ENCODE measurements at places on chromosomes 2 and 18. TPM values are rescaled to one million over a fixed set of nuclear protein-coding genes. Genes with fewer than 3 reads are reported as not detected.

DNA sequence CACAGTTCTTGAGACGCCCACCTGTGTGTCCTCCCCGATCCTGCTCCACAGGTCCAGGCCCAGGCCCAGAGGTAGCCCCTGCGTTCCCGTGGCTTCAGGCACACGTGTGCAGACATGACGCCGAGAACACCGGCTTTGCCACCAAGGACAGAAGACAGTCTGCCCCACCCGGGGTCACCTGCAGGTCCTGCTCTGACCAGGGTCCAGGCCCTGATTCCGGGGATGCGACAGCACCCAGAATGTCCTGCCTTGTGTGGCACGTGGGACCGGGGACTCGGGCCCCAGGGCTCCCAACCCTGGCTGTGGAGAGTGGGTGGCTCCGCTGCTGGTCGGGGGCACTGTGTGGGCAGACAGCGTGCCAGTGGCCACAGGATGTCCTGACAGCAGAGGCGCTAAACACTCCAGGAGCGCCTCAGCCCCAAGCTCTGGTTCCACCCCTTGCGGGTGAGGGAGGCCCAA lies 36.9 kb downstream of the ADI1 start:
- peaks cover 59% of the 10 kb centered on the region for H3K36me3 ChIP-seq
- no peak overlapping the region for H3K4me3 ChIP-seq
- peaks cover 10% of the 10 kb centered on the region for H3K4me1 ChIP-seq
- no peaks in the 10 kb centered on the region for H3K27me3 ChIP-seq

- H3K4me3 ChIP-seq = no peak overlapping the region
- H3K4me1 ChIP-seq = peaks cover 26% of the 10 kb centered on the region
- no peak for DNase-seq
- no peak overlapping the region for H3K27ac ChIP-seq
Observed at GRCh38 chr2:190117305-190117704, 54.8 kb upstream of the MSTN start.

DNA sequence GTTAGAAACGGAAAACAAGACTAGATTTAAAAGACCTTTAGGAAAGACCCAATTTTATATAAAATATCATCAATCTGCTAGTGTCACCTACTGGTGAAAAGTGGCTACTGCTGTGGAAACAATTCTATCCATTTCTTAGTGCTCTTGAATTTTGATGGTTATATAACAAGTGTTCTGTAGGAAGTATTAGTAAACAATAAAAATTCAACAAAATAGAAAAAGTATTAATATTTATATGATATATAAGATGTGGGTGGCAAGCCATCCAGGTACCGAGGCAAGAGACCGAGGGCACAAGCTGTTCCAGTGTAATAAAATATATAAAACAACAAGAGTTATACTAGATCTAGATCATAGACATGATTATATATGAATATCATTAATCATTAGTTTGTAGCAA lies 6.2 kb upstream of the TMEM87B start:
- no peak overlapping the region for H3K4me3 ChIP-seq
- H3K27ac ChIP-seq = no peak overlapping the region
- no peaks in the 10 kb centered on the region for H3K36me3 ChIP-seq

- peak overlapping the region; percentile 71 for H3K4me3 ChIP-seq
- peaks cover 89% of the 10 kb centered on the region for H3K4me1 ChIP-seq
- peak overlapping the region; percentile 99 for H3K27ac ChIP-seq
- peak; percentile 48 for DNase-seq
Observed at GRCh38 chr18:63162271-63163014, 157.1 kb downstream of the BCL2 start.

DNA sequence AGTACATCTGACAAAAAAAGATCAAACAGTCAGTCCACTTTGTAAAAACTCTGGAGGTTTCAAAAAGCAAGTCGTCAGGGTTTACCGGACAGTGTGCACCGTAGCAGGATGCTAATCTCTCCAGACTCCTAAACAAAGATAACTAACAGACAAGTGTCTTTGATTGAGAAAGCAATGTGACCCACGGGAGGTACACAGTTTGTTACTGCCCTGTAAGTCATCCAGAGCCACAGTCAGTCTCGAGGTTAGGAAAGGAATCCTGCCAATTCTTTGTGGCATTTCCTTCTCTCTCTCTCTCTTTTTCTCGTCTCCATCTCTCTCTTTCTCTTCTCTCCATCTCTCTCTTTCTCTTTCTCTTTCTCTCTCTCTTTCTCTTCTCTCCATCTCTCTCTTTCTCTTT lies 42.8 kb downstream of the LRRTM4 start:
- H3K27ac ChIP-seq = no peak overlapping the region
- H3K4me3 ChIP-seq = no peak overlapping the region
- no peaks in the 10 kb centered on the region for H3K4me1 ChIP-seq

PTPN4 gene
- 28.8 TPM for total RNA-seq

DNA sequence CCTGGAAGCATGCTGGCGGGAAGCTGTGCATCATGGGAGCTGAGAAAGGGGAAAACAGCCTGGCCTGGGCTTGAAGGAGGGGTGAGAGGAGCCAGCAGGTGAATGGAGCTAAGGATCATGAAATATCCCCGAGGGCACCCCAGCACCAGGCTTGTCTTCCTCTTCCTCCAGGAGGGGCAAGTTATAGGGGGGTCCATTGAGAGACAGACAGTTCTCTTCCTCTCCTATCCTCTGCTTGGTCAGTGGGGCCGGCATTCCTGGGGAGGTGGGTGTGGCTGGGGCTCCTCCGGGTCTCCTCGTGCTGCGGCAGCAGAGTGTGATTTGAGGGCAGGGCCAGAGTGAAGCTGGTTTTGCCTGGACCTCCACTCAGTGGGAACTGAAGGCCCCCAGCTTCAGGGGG lies 78.9 kb downstream of the LIPG start:
- H3K27ac ChIP-seq = no peak overlapping the region
- no peaks in the 10 kb centered on the region for H3K36me3 ChIP-seq
- H3K4me1 ChIP-seq = no peaks in the 10 kb centered on the region
- peaks cover 9% of the 10 kb centered on the region for H3K27me3 ChIP-seq
- no peak overlapping the region for H3K4me3 ChIP-seq

DNA sequence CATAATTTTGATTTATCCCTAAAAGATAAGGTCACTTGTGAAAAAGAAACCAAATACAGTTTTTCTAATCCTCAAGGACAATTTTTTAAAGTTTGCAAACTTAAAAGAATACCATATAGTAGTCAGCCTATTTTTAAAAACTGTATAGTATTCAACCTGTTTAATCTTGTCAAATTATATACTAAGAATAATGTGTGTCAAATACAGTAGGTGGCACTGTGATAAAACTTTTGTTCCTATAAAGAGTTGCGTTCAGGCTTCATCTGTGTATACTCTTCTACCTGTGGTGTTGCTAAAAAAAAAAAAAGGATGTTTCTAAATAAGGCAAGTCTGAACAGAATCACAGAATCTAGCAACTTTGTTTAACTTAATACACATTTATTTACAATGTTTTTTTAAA lies 68.6 kb downstream of the CCDC138 start:
- no peaks in the 10 kb centered on the region for H3K27me3 ChIP-seq
- no peak for DNase-seq
- no peaks in the 10 kb centered on the region for H3K4me1 ChIP-seq
- H3K27ac ChIP-seq = no peak overlapping the region

GRCh38 chr18:45541421-45541820 lies 73.9 kb upstream of the SLC14A2 start:
- H3K36me3 ChIP-seq = no peaks in the 10 kb centered on the region
- H3K27me3 ChIP-seq = peaks cover 6% of the 10 kb centered on the region
- no peak overlapping the region for H3K27ac ChIP-seq
- H3K4me1 ChIP-seq = no peaks in the 10 kb centered on the region
- H3K4me3 ChIP-seq = no peak overlapping the region

GRCh38 chr2:59850554-59850953 lies 702.9 kb downstream of the BCL11A start:
- H3K36me3 ChIP-seq = no peaks in the 10 kb centered on the region
- peaks cover 7% of the 10 kb centered on the region for H3K4me1 ChIP-seq
- H3K4me3 ChIP-seq = no peak overlapping the region

DNA sequence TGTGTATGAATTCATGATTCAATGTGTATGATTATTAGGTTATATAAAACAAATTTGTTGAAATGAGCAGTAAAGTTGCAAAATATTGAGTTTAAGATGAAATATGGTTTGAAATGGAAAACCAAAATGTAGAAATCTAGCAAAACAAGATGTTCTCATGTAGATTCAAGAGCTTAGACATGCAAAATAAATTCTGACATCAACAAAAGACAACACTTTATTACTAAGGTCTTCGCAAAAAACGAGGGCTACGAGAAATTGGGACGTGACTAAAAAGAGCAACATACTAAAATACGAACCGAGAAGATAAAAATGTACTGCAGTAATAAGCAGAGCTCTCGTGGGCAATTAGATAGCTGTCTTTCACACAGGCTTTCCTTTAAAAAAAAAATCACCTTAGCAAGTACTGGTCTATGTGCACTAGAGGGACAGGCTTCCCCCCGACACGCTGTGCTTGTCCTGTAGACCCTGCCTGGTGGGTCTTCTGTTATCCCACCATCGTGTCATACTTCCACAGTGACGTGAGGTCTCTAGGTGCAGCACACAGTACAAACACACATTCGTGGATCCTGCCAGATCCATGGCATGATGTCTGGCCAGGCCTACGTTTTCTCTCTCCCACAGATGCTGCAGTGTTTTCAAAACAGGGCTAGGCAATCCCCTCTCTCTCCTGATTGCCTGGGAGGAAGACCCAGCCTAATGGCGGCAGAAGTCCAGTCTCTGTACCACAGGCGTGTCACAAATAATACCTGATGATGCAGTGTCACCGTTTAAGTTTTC lies 240.8 kb downstream of the TCF4 start:
- H3K4me1 ChIP-seq = peaks cover 20% of the 10 kb centered on the region
- DNase-seq = no peak
- no peaks in the 10 kb centered on the region for H3K27me3 ChIP-seq
- H3K27ac ChIP-seq = no peak overlapping the region
- no peaks in the 10 kb centered on the region for H3K36me3 ChIP-seq

GRCh38 chr2:60400462-60401246 lies 152.8 kb downstream of the BCL11A start:
- H3K4me1 ChIP-seq = peaks cover 54% of the 10 kb centered on the region
- no peak for DNase-seq
- peak overlapping the region; percentile 56 for H3K4me3 ChIP-seq

DNA sequence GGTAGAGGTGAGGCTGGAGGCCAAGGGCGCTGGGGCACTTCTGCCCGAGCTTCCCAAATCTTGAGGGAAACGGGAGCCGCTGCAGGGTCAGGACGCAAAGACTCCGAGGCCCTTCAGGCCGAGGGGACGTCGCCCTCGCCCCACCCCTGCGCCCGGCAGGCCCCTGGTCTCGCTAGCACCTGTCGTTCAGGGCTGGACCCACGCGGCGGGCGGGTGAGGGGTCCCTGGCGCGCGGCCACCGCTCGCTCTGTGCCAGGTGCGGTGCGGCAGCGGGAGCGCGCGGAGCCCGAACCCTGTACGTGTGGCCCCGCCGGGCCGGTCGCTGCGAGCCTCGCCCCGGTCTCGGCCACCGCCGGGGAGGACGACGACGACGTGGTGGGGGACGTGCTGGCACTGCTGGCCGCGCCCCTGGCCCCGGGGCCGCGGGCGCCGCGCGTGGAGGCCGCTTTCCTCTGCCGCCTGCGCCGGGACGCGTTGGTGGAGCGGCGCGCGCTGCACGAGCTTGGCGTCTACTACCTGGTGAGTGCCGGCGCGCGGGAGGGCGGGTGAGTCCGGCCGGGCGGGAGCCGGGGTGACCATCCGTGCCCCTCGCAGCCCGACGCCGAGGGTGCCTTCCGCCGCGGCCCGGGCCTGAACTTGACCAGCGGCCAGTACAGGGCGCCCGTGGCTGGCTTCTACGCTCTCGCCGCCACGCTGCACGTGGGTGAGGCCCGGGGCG lies 4.9 kb downstream of the ERFE start:
- H3K27ac ChIP-seq = no peak overlapping the region
- H3K36me3 ChIP-seq = peaks cover 11% of the 10 kb centered on the region
- H3K4me1 ChIP-seq = peaks cover 15% of the 10 kb centered on the region
- H3K27me3 ChIP-seq = peaks cover 20% of the 10 kb centered on the region

ALLC gene
- not detected for total RNA-seq

- no peaks in the 10 kb centered on the region for H3K36me3 ChIP-seq
- H3K27me3 ChIP-seq = no peaks in the 10 kb centered on the region
- H3K4me3 ChIP-seq = no peak overlapping the region
- H3K27ac ChIP-seq = no peak overlapping the region
- no peaks in the 10 kb centered on the region for H3K4me1 ChIP-seq
Observed at GRCh38 chr2:83970217-83970929, 488.7 kb downstream of the SUCLG1 start.

MYCN gene
- total RNA-seq = not detected

DNA sequence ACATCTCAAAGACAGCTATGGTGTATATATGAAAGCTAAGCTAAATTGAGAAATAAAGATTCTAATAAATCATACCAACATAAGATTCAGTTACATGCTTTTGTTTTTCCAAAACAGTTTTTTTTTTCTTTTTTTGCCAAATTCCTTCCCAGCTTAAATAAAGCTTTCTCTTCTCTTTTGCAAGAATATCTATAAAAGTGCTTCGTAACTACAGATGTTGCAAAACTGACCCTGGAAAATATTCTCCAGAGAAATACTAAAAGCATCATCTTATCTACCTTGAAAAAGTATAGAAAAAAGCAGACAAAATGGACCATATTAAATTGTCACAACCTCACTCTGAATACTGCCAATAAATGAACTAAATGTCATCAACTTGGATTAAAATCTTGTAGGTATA lies 38.7 kb downstream of the FANCL start:
- no peak for DNase-seq
- no peaks in the 10 kb centered on the region for H3K27me3 ChIP-seq
- no peaks in the 10 kb centered on the region for H3K4me1 ChIP-seq

UPP2 gene
- not detected for total RNA-seq

DNA sequence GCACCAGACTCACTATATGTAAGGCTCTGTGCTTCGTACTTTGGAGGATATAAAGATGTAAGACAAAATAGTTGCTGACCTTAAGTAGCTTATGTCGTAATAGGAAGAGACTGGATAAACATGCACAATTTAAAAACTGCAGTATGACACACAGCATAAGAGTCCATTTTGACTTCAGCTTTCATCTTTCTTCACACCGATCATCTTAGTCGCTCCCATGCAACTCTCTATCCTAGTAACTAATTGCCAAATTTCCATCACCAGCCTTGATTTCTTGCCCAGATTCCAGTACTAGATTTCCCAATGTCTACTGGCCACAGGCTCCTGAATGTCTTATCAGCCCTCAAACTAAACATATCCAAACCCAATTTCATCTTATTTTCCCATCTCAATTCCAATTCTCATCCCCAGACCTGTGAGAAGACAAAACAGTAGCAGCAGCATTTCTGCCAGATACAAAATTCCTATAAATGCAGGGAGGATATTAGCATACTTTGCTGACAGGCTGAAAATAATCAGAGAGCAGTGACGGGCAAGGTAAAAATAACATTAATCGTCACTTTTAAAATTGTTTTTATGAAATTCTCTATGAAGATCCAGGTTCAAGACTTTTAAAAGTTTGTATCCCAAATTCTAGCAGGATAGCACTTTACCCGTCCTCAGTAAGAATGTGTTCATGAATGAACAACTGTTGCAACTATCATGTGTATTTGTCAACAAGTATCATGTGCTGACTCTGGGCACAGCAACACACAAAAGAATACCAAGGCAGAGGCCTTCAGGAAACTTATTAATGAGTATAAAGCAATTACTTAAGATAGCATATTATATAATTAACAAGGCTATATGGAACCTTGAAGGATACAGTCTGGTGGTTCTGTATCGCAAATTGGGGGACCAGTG lies 42.2 kb downstream of the KIDINS220 start:
- H3K27me3 ChIP-seq = no peaks in the 10 kb centered on the region
- no peak for DNase-seq
- peaks cover 79% of the 10 kb centered on the region for H3K36me3 ChIP-seq
- no peaks in the 10 kb centered on the region for H3K4me1 ChIP-seq
